ENCODE measurements at places on chromosomes 7 and 10.

- DNase-seq = no peak
Observed at GRCh38 chr10:110676016-110676415, 31.9 kb downstream of the RBM20 start.

DNA sequence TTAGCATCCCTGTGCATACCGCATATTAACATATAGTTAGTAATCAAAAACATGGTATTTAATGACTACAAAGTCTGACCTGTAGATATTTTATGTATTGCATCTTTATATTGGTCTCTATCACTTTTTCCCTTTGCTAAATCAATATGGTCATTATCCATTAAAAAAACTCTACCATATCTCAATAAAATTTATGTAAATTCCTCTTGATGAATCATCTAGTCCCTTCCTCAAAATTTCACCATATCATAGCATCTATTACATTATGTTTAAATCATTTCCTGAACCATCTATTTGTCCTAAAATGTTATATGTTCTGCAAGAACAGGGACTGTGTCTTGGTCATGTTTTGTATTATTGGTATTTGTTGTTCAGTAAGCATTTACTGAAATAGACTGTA is 7.7 kb upstream of the ING3 start:
- DNase-seq = no peak

DNA sequence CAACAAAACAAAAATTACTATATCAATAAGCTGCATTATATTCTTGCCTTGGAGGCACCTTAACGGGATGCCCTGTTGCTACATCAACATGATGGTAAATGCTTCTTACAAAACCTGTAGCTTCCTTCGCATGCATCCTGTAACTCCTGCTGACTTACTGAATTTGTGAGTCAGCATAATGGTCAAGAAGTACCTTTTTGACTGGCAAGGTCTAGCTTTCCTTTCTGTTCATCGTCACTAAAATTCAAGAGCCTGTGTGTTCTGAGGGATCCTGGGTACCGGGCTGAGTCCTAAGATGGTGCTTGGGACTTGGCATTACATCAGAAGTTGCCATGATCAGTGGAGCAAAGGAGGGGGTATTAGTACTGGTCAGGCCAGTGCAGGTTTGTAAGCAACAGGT is 4.9 kb downstream of the PFKFB3 start:
- no peak for DNase-seq

GRCh38 chr10:22784668-22785067 is 70.3 kb upstream of the PIP4K2A start:
- DNase-seq = no peak

- no peak for DNase-seq
Observed at GRCh38 chr10:35130663-35131062, 4.0 kb downstream of the CREM start.

DNA sequence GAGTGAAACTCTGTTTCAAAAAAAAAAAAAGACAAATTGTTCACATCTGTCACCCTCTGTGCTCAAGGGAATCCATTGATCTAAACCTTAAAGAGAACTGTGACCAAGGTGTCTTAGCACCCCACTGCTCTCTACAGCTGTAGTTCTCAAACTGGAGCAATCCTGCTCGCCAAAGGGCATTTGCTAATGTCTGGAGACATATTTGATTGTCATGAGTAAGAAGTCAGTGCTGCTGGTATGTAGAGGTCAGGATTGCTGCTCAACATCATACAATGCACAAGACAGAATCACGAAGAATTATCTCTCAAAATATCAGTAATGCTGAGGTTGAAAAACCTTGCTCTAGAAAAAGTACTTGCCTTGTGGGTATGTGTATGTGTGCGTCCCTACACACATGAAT is 30.0 kb downstream of the ABLIM1 start:
- DNase-seq = no peak

- no peak for DNase-seq
Observed at GRCh38 chr10:9051328-9051974, 997.0 kb downstream of the GATA3 start.

GRCh38 chr7:118110178-118110925 is 73.6 kb upstream of the LSM8 start:
- no peak for DNase-seq

- no peak for DNase-seq
Observed at GRCh38 chr7:77826300-77826699, 27.7 kb downstream of the PHTF2 start.

- no peak for DNase-seq
Observed at GRCh38 chr10:25294032-25294926, 119.5 kb downstream of the GPR158 start.

- no peak for DNase-seq
Observed at GRCh38 chr10:102438374-102438773, 6.0 kb upstream of the CUEDC2 start.

GRCh38 chr7:42790196-42790595 is 121.7 kb downstream of the C7orf25 start:
- DNase-seq = no peak

DNA sequence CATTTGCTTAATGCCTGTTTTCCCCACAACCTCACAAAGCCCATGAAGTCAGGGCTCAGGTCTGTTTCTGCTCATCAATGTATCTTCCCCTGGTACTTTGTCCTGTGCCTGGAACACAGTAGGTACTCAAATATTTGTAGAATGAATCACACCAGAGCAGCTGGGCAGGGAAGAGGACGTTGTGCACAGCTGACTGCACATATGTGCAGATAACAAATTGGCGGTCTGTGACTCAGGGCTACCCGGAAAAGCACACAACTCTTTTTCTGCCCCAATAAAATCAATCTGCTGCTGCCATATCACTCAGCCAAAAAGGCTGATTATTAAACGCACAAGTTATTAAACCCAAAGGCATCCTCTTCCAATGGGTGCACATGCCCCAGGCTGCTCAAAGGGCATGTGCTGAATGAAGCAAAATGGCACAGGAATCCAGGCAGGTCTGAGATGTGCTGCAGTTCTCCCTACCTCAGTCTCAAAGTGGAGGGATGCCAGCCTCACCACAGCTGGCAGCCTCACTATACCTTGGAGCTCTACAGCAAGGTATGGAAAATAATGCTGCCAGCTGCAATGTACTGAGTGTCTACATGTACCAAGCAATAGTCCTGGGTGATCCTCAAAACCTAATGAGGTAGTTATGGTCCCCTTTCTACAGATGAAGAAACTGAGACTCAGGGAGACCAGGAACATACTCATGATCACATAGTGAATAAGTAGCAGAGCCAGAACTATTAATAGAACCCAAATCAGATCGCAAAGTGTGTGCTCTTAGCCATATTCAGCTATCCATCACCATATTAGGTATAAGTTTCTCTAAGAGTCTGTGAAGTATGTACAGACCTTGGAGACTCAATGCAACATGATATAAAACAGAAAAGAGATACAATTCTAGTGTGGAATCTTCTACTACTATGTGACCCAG is 43.4 kb downstream of the SORBS1 start:
- no peak for DNase-seq

DNA sequence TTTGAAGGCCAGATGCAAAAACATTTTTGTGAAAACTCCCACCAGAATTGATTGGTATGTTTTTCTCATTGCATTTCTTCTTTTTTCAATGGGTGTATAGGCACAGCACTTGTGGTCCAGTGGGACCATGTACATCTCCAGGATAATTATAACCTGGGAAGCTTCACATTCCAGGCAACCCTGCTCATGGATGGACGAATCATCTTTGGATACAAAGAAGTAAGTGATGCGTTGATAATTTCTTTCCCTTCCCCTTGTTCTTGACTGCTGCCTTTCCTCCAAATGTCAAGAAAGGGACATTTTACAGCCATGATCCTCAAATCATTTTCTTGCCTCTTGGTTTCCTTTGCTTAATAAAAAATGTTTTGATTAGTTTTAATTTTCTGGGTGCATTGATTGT is 331.5 kb downstream of the PLXDC2 start:
- DNase-seq = no peak
